ENCODE measurements at places on chromosomes 3 and 15. TPM values are rescaled to one million over a fixed set of nuclear protein-coding genes. Genes with fewer than 3 reads are reported as not detected.

DNA sequence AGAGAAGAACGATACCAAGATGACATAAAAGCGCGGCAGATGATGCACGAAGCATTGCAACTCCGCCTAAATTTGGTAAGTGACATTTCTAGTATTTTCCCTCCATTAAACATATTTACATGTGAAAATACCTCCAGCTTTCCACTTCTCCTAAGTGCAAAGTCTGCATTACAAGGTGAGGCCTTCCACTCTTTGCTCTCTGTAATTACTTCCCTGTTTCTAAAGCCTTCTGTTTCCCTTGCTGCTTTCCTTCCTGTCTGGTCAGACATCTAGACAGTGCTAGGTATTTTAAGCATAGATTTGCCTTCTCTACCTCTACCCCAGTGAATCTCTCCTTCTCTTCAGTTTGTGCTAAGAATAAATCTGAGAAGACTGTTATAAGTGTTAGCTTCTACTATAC lies 1.9 kb downstream of the P2RY12 start:
- DNase-seq: no peak

- DNase-seq: peak; percentile 6
Measured at GRCh38 chr15:67680641-67681040, 138.1 kb downstream of the MAP2K5 start.

DNA sequence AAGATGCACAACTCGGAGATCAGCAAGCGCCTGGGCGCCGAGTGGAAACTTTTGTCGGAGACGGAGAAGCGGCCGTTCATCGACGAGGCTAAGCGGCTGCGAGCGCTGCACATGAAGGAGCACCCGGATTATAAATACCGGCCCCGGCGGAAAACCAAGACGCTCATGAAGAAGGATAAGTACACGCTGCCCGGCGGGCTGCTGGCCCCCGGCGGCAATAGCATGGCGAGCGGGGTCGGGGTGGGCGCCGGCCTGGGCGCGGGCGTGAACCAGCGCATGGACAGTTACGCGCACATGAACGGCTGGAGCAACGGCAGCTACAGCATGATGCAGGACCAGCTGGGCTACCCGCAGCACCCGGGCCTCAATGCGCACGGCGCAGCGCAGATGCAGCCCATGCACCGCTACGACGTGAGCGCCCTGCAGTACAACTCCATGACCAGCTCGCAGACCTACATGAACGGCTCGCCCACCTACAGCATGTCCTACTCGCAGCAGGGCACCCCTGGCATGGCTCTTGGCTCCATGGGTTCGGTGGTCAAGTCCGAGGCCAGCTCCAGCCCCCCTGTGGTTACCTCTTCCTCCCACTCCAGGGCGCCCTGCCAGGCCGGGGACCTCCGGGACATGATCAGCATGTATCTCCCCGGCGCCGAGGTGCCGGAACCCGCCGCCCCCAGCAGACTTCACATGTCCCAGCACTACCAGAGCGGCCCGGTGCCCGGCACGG lies 991 bp downstream of the SOX2 start:
- DNase-seq: no peak

- no peak for DNase-seq
Measured at GRCh38 chr15:58087871-58088270, 22.4 kb upstream of the ALDH1A2 start.

- no peak for DNase-seq
Measured at GRCh38 chr3:12963231-12963896, 109.9 kb downstream of the IQSEC1 start.

Gene LRRC15
- not detected for total RNA-seq

- DNase-seq: no peak
Measured at GRCh38 chr15:46815765-46816164, 901.5 kb upstream of the SEMA6D start.

DNA sequence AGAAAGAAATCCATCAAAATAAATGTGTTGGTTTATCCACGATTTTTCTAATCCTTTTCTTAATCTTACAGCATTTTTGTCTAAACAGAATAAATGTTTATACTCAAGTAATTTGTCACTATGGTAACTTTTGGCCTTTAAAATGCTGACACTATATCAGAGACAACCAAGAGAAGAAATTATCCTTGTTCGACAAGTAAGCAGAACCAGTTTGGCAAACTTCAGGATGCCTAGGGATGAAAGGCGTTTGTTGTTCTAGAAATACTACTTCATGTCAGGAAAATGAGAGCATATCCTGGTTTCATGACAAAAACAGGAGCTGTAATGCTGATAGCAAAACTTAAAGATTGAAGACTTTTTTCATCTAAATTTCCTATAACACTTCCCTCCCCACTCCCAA lies 308.0 kb upstream of the ATP11B start:
- DNase-seq: no peak

Gene TCF12
- total RNA-seq: 78.4 TPM

Gene SLC2A2
- 0.18 TPM for total RNA-seq

DNA sequence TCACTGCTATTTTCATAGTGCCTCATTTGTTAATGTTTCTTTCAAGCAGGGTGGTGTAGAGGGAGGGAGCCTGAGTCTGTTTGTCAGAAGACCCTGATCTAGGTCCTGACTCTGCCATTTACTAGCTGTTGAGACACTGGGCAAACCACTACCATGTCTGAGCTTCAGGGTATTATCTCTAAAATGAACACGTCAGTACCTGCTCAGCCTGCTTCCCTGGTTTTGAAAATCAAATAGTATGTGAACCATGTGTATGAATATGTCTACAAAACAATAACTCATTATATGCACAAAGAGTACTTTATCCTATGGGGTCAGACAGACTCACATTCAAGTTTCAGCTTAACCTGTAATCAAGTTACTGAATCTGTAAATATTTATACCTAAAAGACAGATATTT lies 25.1 kb downstream of the SYNPR start:
- DNase-seq: no peak

Gene SERPINI2
- total RNA-seq: 0.13 TPM
